Frontal cortex (tissue), 4 donors: ENCODE measurements at places on chromosomes 12 and 14. TPM values are rescaled to one million over a fixed set of nuclear protein-coding genes. Genes with fewer than 3 reads are reported as not detected.

DNA sequence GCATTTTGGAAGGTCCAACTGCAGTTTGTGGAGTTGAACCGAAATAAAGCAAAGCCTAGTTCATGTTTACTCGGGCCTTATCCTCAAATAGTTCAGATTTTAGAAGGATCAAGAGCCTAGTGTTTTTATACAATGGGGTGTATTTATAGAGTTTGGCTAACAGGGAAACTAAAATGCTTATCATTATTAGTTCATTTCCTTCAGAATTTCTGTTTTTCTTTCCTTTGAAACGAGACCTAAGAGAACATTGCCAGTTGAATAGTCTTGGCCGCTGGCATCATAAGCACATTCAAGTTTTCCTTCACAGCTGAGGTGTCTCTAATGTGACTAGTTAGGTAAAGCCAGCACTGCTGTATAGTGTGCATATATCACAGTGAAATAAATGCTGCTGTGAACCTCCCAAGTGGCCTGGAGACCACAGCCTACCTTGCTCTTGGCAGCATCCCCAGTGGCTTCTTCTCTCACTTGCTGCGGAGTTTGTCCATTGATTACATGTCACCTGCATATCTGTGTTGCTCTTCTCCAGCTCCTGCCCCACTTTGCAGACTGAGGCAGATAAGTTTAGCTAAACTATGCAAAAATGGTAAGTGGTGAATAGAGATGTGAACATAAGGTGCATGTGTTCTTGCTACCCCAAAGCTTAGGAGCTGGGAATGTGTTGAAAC lies 88.8 kb downstream of the ANO6 start:
- no peak for DNase-seq

- no peak for DNase-seq
These were observed 179.6 kb downstream of the TMX1 start for GRCh38 chr14:51419685-51420084.

DNA sequence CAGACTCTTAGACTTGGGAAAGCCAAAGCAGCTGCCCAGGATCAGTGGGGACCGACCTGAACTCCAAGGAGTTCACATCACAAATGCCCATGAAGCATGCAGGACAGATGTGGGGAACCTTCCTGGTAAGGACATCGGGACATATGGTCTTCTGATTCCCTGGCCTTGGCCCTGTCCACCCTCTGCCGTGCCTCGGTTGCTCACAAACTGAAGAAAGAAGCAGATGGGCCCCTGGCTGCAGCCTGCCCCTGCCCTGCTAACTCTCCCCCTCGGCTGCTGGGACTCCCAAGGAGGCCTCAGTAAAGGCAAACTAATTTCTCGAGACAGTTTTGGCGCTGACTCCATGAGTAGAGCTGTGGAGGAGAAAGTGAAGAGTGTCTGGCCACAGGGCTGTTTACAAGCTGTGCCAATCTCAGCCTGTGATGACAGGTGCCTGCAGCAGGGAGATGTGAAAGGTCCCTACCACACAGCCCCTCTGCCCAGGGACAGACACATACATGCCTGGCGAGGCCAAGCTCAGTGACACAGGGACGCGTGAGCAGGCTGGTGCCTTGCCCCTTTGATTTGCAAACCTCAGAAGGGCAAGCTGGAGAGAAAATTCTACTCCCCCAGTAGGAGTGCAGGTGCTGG lies 48.6 kb downstream of the ISCA2 start:
- DNase-seq: no peak

DNA sequence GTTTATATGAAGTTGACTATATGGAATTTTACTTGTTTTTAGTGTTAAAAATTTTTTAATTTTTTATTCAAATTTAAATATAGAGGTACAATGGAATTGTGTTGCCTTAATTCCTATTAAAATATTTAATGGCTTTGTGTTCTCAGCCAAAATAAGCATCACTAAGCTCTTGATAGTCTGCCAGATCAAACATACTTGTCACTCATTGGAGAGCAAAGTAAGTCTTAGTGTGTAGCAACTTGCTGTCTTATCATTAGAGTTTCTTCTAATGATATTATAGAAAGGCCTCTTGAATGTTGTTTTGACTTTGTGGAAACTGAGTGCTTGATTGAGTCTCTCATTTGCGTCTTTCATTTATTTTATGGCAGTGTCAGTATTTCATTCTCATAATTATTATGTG lies 10.7 kb downstream of the SFSWAP start:
- no peak for DNase-seq

DNA sequence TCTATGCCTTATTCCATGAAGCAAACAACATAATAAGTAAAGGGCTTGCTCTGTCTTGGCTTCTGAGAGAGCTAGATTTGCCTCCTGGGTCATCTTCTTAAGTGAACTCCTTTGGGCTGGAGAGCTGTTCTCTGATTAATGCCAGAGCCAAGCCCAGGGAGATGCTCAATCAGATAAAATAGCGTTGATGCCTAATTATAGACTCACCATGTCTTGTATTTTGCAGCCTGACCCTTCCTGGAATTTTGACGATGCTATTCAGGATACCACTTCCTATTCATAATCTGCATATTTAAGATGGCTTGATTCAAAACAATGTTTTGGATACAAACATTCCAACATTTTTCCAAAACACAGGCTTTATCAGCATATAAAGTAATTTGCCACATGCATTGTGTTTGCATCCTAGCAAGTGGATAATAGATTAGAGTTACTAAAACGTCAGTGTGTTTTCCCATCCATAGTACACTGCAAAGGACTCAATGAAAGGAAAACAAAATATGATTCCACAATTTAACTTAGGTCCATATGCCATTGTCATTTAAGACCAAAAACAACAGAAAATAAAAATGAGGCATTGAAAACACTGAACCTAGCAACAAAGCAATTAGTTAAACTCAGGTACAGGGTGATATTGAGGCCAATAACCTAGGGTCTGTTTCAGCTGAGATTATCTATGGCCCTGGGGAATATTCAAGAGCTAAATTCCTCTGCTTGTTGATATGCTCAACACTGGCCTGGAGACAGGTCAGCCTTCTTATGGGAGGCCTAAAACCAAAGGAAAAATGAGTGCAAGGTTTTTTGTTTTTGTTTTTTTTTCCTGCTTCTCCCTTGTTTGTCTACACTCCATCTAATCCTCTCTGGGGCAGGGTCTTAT lies 184.2 kb upstream of the FOXN3 start:
- DNase-seq: no peak

GRCh38 chr12:41527062-41527461 lies 338.9 kb downstream of the PDZRN4 start:
- DNase-seq: no peak

- no peak for DNase-seq
These were observed 130.2 kb downstream of the TSHR start for GRCh38 chr14:81085596-81085995.

- no peak for DNase-seq
These were observed 39.6 kb downstream of the HECTD4 start for GRCh38 chr12:112342587-112342986.

DNA sequence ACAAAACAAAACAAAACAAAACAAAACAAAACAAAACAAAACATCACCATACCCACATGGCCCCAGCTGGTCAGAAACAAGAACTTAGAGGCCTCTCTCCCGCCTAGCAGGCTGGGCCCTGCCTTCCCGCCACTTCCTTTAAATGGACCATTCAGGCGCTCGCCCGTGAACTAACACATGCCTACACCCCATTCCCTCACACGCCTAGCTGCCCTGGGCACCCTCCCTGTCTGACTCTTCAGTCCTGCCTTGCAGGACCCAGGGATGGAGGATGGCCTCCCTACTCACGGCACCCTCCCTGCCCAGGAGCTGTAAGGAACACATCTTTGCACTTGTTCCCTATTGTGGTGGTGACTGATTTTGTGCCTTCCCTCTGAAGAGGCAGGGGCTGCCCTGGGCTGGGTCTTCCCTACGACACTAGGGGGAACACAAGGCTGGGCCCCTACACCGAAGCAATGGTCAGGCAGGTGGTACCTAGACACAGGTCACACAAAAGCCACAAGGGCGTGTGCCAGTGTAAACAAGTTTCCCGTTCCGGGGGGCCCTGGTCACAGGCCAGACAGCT lies 21.5 kb downstream of the P2RX2 start:
- no peak for DNase-seq

GRCh38 chr14:75626396-75626795 lies 34.3 kb downstream of the ERG28 start:
- no peak for DNase-seq

- DNase-seq: no peak
These were observed 111.9 kb downstream of the CCDC60 start for GRCh38 chr12:119446459-119446858.

DNA sequence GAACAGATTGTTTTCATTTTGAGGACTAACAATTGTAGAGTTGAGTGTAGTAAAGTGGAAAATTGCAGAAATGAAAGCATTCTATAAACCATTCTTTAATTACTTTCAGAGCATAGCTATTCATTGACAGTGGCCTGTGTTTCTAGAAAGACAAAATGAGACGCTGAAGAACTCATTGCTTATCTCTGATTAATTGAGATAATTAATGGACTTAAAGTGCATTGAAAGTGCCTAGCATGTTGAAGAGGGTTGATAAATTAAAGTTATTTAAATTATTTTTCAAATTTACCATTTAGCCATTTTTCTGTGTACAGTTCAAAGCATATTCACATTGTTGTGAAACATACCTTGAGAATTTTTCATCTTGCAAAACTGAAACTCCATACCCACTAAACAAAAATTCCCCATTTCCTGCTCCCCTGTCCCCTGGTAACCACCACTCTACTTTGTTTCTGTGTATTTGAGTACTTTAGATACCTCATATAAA lies 57.4 kb downstream of the DAAM1 start:
- no peak for DNase-seq

GRCh38 chr12:19125325-19125724 lies 4.2 kb upstream of the PLEKHA5 start:
- no peak for DNase-seq

DNA sequence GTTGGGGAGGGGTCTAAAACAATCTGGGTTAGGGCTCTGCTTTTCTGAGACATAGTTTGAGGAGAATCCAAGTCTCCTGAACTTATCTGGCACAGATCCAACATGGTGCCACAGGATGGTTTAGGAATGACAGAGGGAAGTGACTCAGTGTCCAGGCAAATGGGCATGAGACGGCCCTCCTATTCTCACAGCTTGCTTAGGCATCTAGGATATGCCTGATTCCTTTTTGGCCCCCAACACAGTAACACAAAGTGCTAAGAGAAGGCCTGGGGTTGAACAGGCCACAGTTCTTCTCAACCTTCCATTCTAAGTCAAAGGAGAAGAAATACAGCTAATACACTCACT lies 117.7 kb downstream of the ZFP36L1 start:
- DNase-seq: no peak

DNA sequence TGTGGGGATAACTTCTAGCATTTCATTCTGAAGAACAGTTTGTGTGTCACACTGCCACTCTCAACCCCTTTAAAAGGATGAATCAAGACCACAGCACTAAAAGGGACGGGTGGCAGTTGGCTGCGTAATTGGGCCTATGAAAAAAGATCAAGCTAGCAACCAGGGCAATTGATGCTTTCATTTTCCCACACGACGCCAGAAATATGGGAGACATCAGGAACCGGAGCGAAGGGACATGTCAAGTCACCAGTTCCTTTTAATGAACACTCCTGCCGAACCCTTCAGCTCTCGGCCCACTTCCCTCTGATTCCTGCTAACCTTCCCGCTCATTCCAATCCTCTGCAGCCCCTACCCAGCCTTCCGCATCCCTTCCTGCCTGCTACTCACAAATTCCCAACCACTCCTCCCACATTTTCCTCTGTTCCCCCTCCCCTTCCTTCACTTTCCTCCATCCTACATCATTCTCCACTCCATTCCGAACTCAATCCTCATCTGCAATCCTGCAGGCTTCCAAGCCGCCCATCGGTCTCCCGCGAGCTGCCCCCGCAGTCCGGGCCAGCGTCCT lies 753 bp downstream of the CSRNP2 start:
- peak; percentile 24 for DNase-seq

DNA sequence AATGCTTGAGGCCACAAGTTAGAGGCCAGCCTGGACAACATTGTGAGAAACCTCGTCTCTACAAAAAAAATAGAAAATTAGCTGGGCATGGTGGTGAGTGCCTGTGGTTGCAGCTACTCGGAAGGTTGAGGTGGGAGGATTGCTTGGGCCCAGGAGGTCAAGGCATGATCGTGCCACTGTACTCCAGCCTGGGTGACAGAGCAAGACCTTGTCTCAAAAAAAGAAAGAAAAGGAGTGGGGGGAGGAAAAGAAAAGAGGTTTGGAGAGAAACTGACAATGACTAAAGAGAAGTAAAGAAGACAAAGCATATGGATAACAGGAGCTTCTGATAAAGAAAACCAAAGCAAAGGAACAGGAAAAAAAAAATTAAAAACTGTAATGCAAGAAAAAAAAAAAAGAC lies 37.4 kb upstream of the SELPLG start:
- DNase-seq: no peak

DNA sequence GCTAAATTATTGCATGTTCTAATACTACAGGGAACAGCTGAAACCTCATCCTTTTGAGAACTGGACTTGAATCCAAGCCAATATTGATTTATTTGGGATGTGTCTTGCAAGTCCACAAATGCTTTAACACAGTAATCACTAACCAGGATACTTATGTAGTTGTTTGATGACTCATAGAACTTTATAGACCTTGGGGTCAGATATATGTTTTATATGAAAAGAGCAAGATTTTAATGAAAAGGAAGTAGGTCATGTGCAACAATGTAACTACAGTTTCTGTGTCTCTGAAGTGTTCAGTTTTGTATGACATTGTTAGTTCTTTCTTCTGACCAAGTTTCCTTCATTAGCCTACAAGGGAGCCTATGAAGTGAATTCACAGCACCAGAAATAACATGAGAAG lies 352.0 kb downstream of the ZFP36L1 start:
- no peak for DNase-seq

The TRPV4 gene
- total RNA-seq: not detected

The GPHB5 gene
- total RNA-seq: not detected

The RHEBL1 gene
- 1.2 TPM for total RNA-seq

The DHRS4L2 gene
- 3.3 TPM for total RNA-seq

The OR4E2 gene
- not detected for total RNA-seq
